Glutamatergic neuron (in vitro differentiated cells): ENCODE measurements at places on chromosomes 6 and 20. TPM values are rescaled to one million over a fixed set of nuclear protein-coding genes. Genes with fewer than 3 reads are reported as not detected.

DNA sequence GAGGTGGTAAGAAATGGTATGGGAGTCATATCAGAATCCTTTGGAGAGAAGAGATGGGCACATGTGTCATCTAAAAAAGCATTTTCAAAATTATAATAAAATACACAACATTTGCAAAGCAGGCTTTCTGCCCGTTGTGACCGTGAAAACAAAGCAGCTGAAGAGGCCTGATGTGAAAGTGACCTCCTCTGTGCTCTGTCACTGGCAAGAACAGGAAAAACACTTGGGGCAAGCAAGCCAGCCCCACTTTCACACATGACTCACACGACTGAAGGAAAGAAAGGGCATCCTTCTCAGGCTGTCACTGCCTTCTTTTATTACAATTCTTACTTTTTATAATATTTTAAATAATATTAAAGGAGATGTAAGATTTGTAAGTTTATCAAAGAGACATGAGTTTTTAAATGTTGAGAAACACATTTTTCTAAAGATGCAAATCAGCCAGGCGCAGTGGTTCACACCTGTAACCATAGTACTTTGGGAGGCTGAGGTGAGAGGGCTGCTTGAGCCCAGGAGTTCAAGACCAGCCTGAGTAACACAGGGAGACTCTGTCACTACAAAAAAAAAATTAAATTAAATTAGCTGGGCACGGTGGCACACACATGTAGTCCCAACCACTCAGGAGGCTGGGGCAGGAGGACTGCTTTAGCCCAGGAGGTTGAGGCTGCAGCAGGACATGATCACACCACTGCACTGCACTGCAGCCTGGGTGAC is 143.7 kb downstream of the BTBD9 start:
- no peak for DNase-seq

DNA sequence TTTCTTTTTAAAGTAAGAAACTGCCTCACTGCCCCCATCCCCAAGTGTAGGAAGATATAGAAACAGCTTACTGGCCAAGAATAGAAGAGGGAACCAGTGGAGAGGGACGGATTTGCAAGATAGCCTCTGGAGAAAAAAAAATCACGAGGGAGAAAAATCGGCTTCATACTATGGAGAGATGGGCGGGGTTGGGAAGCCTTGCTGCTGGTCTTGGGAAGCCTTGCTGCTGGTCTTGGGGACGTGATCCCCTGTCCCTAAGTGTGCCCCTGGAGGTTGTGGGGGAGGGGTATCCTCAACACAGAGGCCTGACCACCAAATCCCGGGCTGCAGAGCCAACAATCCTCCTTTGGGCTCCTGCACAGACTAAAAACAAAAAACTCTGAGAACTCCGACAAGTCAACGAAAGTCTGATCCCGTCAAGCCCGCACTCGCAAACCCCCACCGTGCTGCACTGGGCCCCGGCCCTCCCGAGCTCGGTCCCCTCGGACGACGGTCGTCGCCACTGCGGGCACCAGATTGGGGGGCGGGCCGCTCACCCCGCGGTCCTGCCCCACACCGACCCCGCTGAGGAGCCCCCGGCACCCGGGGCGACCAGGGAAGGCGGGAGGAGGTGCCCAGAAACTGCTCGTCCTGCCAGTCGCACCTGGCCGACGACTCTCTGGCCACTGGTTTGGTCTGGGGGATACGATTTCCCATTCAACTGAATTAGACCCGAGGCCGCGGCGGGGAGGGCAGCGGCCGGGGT is 750 bp downstream of the MAP7 start:
- peak; percentile 19 for DNase-seq

Gene TULP4
- total RNA-seq = 406 TPM

Gene BANF2
- total RNA-seq = not detected

GRCh38 chr6:46437671-46438221 is 53.5 kb downstream of the RCAN2 start:
- DNase-seq = no peak

DNA sequence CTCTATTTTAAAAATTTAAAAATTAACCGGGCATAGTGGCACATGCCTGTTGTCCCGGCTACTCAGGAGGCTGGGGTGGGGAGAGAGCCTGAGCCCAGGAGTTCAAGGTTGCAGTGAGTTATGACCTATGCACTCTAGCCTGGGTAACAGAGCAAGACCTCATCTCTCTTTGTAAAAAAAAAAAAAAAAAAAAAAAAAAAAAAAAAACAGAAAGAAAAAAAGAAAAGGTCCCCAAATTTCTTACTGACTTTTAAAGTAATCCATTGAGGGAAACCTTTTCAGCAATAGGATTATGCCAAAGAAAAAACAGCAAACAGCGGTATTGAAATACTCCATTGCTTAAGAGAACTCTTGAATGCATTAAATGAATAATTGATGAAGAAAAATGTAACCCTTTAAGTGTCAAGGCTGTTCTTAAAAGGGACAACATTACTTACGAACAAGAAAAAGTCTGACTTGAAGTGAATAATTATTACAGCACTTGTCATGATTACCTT is 6.0 kb upstream of the DNAAF9 start:
- no peak for DNase-seq

Gene IGF2R
- 105 TPM for total RNA-seq

GRCh38 chr6:27237089-27237803 is 10.3 kb upstream of the PRSS16 start:
- peak; percentile 34 for DNase-seq

DNA sequence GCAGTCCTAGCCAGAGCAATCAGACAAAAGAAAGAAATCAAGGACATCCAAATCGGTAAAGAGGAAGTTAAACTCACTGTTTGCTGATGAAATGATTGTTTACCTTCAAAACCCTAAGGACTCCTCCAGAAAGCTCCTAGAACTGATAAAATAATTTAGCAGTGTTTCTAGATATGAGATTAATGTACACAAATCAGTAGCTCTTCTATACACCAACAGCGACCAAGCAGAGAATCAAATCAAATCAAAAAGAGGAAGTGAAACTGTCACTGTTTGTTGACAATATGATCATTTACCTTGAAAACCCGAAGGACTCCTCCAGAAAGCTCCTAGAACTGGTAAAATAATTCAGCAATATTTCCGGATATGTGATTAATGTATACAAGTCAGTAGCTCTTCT is 21.7 kb downstream of the SERPINB9 start:
- no peak for DNase-seq
